Epithelial cell of alveolus of lung (primary cell): ENCODE measurements at places on chromosomes 2 and 18. TPM values are rescaled to one million over a fixed set of nuclear protein-coding genes. Genes with fewer than 3 reads are reported as not detected.

Gene GLI2
- 15.1 and 17.2 TPM in 2 replicates for total RNA-seq

Gene LOXL3
- 18.6 and 25.8 TPM in 2 replicates for total RNA-seq

Gene RAB6C
- total RNA-seq, result under 0.01 TPM in 1 of 2 replicates, not detected in the other

Gene CCDC74A
- total RNA-seq, result 17.2 and 18.1 TPM in 2 replicates

Gene C2orf92
- total RNA-seq, result 0.16 and 0.39 TPM in 2 replicates

Gene FTCDNL1
- total RNA-seq, result 0.39 TPM in 1 of 2 replicates, not detected in the other
